ENCODE measurements at places on chromosomes 16 and 17.

DNA sequence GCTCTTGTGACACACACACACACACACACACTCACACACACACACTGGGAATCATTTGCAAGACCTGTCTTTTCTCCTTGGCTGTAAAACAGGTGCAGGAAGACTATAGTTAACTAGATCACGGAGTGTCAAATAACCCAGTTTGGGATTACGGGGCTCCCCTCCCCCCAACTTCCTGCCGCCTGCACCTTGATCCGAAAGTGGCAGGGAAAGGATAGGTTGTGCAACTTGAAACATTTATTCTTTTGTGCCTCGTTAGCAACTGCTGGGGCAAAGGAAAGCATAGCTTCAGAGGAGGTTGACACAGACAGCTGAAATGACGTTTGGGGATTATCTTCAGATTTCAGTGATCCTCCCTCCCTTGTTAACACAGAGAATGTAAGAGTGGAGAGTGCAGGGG lies 149.5 kb downstream of the NTN1 start:
- no peak for DNase-seq

DNA sequence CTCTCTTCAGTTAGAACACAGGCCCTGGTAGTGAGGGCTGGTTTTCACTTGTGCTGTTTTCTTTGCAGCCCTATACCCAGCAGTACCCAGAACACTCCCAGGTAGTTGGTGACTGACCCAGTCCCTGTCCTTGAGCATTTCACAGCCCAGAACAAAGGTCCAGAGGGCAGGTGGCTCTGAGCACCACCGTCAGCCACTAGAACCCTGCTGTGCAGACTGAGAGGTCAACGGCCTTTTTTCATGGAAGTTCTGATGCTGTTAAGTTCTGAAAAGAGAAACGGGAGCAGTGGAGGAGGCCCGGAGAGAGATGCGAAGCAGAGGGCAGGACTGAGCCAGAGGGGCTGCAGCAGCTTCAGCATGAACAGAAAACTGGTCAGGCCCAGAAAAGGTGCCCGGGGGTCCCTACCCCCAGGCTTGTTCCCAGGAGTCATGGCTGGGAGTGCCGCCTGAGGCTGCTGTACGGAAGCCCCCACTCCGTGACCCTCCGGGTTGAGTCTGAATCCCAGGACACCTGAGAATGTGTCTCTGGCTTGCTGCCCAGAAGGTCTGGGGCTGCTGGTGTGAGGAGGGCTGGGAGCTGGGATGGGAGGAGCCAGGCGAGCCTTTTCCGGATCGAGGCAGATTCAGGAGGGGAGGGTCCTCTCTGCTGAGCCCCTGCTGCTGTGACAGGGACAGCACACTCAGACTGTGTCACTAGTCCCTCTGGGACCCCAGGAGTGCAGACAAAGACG lies 8.7 kb downstream of the ZNF276 start:
- DNase-seq = no peak

- DNase-seq = peak; percentile 75
Measured at GRCh38 chr17:55433629-55434422, 12.2 kb upstream of the MMD start.

DNA sequence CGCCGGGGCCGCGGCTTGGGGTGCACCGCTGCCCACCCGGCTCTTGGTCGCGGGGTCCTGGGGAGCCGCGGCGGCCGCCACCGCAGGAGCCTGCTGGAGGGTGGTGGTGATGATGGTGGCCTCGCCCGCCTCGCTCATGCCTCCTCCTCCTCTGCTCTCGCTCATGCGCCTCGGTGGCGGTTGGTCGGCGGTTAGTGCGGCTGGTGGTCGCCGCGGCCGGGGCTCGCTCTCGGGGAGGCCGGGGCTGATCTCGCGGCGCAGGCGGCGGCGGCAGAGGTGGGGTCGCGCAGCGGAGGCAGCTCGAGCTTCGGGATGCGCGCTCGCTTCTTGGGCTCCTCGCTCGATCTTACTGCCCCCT lies 41.6 kb downstream of the AHSP start:
- DNase-seq = no peak

GRCh38 chr17:74408815-74409214 lies 23.1 kb upstream of the GPRC5C start:
- DNase-seq = no peak

- no peak for DNase-seq
Measured at GRCh38 chr17:50219939-50220465, 18.6 kb upstream of the COL1A1 start.

- no peak for DNase-seq
Measured at GRCh38 chr17:17892009-17892408, 55.2 kb upstream of the SREBF1 start.

GRCh38 chr17:75102385-75102821 lies 7.4 kb upstream of the ARMC7 start:
- peak; percentile 75 for DNase-seq

GRCh38 chr17:55420776-55421178 lies 858 bp downstream of the MMD start:
- peak; percentile 69 for DNase-seq

DNA sequence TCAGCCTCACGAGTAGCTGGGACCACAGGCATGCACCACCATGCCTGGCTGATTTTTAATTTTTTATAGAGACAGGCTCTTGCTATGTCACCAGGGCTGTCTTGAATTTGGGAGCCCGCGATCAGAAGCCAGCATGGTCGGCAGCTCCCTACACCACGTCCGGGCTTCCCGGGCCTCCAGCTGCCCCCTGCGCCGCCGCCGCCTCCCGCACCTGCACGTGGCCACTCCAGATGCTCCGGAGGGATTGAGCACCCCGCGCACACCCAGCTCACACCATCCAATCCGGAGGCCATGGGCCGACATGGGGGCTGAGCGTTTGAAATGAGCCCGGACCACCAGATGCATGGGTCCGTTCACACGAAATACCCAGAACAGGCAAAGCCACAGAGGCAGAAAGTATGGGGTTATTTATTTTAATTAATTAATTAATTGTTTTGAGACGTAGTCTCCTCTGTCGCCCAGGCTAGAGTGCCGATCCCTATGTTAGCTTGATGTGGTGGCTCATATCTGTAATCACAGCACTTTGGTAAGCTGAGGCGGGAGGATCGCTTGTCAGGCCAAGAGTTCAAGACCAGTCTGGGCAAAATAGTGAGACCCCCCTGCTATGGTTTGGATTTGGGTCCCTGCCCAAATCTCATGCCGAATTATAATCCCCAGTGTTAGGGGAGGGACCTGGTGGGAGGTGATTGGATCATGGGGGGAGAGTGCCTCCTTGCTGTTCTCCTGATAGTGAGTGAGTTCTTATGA lies 17.1 kb upstream of the PDXDC1 start:
- no peak for DNase-seq

GRCh38 chr17:78356101-78356713 lies 3.7 kb downstream of the SOCS3 start:
- DNase-seq = peak; percentile 92

DNA sequence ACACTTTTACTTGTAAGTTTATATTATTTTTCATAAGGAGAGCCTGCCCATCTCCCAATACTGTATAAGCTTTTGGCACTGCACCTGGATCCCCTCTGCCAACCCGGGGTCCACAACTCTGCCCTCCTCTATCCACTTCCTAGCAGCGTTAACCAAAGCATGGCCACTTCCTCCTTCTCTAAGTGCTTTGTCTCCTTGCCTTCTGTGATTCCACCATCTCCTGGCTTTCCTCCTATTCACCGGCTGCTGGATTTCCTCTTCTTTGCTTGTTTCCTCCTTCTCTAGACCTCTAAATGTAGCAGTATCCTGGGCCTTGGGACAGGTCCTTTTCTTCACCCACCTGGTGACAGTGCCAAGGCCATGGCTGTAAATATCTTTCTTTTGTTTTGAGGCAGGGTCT lies 20.0 kb upstream of the WFIKKN2 start:
- no peak for DNase-seq

DNA sequence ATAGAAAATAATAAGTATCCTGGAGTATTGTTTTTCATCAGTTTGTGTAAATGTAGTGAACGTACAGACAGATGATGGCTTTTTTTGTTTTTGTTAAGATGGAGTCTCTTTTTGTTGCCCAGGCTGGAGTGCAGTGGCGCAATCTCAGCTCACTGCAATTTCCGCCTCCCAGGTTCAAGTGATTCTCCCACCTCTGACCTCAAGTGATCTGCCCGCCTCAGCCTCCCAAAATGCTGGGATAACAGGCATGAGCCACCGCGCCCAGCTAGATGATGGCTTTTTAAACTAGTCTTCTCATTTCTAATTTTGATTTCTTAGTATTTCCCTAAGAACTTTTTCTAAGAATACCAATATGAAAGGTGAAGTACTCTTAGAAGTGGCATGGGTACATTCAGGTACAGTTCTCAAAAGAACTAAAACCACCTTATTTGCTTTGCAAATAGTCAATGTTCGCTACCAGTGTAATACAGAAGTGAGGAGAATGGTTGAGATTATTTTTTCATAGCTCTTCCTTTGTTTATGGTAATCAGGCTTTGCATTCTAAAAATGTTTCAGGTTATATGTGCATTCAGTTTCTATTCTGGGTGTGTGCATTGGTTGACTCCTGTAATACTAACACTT lies 34.2 kb downstream of the TTC19 start:
- no peak for DNase-seq

- peak; percentile 37 for DNase-seq
Measured at GRCh38 chr17:62064791-62065563, at the start of gene MED13. TSS of gene MED13 (minus strand) at chr17:62065278. CDS start at chr17:62065205, 73 bp downstream.

DNA sequence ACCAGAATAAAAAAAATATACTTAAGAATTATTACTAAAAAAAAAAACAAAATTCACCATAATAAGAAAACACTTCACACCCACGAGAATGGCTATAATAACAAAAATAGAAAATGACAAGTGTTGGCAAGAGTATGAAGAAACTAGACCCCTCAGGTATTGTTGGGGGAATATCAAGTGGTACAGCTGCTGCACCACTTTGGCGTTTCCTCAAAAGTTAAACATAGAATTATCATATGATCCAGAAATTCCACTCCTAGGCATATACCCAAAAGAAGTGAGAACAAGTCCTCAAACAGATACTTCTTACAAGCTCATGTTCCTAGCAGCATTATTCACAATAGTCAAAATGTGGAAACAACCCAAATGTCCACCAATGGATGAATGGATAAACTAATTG lies 26.3 kb downstream of the AMFR start:
- no peak for DNase-seq

DNA sequence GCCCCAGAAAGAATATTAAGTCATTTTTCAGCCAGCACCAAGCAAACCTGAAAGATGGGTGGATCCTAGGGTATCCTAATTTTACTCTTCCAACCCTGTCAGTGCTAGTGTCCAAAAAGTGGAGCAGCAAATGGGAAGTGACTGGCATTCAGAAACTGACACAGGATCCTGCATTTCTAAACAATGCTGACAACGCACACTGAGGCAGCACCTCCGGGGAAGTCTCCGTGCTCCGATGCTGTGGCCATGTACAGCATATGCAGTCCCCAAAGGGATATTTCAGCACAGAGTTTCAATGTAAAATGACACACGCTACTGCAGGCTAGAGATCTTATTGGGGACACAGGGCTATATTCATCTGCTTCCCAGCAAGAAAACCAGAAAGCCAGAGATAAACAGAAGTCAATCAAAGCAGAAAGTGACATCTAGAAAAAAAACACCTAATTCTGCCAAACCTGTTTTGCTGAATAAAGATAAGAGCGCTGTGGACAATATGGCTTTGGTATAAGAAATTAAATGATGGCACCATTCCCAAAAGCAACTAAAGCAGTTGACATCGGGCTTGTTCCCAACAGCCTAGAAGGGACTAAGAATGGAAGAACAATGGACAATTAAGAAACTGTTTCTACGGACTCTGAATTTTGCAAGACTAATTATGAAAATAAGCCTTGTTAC lies 17.3 kb downstream of the XYLT1 start:
- peak; percentile 63 for DNase-seq

GRCh38 chr17:38777641-38778250 lies 21.6 kb downstream of the PIP4K2B start:
- DNase-seq = no peak

DNA sequence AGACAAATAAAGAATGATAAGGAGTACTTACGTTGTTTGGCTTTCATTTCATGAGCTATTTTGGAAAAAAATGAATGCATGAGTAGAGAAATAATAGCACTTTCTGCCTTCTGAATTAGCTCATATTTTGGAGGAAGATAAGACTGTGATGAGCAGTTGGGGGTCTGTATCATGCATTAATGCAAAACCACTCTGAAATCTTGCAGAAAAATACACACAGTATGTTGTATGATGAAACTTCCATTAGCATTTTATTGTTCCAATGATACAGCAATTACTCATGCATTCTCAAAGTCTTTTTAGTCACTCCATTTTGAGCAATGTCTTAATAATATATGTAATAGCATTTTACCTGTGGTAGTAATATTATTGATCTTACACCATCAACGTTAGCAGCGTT lies 571.0 kb downstream of the CDH8 start:
- DNase-seq = no peak

GRCh38 chr17:29166507-29166887 lies 13.7 kb downstream of the MYO18A start:
- no peak for DNase-seq

DNA sequence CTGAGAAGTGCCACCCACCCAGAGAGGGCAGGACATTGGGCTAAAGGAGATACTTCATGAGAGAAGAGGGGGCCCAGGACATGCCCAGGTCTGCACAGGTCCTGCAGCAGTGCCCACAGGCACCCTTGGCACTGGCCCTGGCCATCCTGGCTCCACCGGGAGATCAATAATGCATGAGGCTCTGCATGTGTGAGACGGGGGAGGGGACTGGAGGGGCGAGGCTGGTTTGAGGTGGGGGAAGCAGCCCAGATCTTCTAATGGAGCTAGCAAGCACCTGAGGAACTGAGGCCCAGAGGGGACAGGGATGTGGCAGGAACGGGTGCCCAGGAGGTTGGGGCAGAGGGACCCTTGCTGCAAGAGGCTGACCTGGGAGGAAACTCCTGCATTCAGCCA lies 567 bp downstream of the OSBPL7 start:
- DNase-seq = no peak

GRCh38 chr17:2397247-2398171 lies 3.4 kb downstream of the MNT start:
- no peak for DNase-seq

- peak; percentile 36 for DNase-seq
Measured at GRCh38 chr17:78089576-78090281, 38.8 kb downstream of the TMC6 start.

- DNase-seq = no peak
Measured at GRCh38 chr17:74006371-74006770, 197.1 kb upstream of the RPL38 start.

GRCh38 chr17:79948945-79949655 lies 86.6 kb downstream of the TBC1D16 start:
- DNase-seq = no peak

- no peak for DNase-seq
Measured at GRCh38 chr17:78963378-78963777, 16.3 kb downstream of the LGALS3BP start.

All from suppressor macrophage (primary cell).